CD14-positive monocyte (primary cell): ENCODE measurements at places on chromosomes 12 and 14.

- H3K36me3 ChIP-seq = no peaks in the 10 kb centered on the region
- H3K27me3 ChIP-seq = no peaks in the 10 kb centered on the region
- no peak for DNase-seq
- no peak overlapping the region for H3K27ac ChIP-seq
- no peak overlapping the region for H3K4me3 ChIP-seq
- H3K4me1 ChIP-seq = no peaks in the 10 kb centered on the region
Measured at GRCh38 chr12:40634517-40635131, 57.6 kb upstream of the CNTN1 start.

GRCh38 chr12:84508851-84509260 is 403.7 kb downstream of the SLC6A15 start:
- DNase-seq = no peak
- H3K36me3 ChIP-seq = no peaks in the 10 kb centered on the region
- H3K4me3 ChIP-seq = no peak overlapping the region

DNA sequence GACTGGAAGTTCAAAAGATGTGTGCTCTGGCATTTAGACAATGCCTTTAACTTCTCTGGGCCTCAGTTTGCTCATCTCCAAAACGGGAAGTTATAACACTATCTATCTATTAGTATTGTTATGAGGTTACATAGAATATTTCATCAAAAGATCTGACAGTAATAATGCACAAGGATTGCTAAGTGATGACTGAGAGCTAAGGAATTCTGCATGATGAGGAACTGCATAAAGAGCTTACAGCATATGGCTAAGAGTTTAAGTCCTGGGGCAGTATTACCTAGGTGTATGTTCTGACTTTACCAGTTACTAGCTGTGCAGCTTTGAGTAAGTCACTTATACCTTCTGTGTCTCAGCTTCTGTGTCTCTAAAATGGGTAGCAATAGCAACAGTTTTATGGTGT is 160.1 kb upstream of the TMPO start:
- H3K27me3 ChIP-seq = no peaks in the 10 kb centered on the region
- DNase-seq = no peak
- no peak overlapping the region for H3K4me3 ChIP-seq
- no peaks in the 10 kb centered on the region for H3K4me1 ChIP-seq
- H3K27ac ChIP-seq = no peak overlapping the region
- H3K36me3 ChIP-seq = no peaks in the 10 kb centered on the region

- no peak overlapping the region for H3K4me3 ChIP-seq
- no peak for DNase-seq
- H3K4me1 ChIP-seq = peaks cover 46% of the 10 kb centered on the region
- peaks cover 23% of the 10 kb centered on the region for H3K27me3 ChIP-seq
- peak overlapping the region; percentile 81 for H3K27ac ChIP-seq
Measured at GRCh38 chr14:103627073-103628025, 1.7 kb upstream of the KLC1 start.

DNA sequence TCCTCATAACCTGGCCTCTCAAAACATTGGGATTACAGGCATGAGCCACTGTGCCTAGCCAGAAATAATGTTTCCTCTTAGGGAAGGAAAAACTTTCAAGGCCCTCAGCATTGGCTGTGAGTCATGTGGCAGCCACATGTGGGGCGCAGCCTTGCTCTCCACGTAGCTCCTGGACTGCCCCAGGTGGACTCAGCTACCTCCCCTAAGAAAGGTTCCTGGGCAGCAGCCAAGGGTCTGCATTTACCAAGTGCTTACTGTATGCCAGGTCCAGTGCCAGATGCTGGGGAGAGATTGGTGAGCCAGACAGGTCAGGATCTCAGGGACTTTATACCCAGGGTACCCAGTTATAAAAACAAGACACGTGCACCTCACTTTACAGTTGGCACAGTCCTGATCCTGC is 3.7 kb upstream of the TRPV4 start:
- H3K4me3 ChIP-seq = no peak overlapping the region
- H3K27ac ChIP-seq = no peak overlapping the region
- DNase-seq = no peak
- H3K27me3 ChIP-seq = peaks cover 23% of the 10 kb centered on the region
- H3K4me1 ChIP-seq = peaks cover 34% of the 10 kb centered on the region

DNA sequence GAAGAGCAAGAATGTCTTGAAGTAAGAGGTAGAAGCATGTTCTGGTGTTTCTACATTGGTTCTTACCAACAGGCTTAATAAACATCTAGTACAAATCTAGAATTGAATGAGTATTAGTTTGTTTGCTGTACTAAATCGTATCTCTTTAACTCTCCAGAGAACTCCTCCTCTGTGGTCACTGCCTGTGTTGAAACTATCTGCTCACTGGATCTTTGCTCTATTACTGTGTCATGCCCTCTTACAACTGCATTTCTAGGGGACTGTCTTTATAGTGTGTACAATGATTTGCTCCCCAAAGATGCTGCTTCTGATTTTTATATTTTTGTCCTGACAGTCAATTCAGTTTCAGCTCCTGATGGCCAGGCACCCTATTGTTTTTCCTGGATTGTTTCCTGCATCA is 50.1 kb upstream of the E2F7 start:
- no peaks in the 10 kb centered on the region for H3K27me3 ChIP-seq
- DNase-seq = no peak
- H3K4me1 ChIP-seq = no peaks in the 10 kb centered on the region
- no peaks in the 10 kb centered on the region for H3K36me3 ChIP-seq
- H3K4me3 ChIP-seq = no peak overlapping the region
- no peak overlapping the region for H3K27ac ChIP-seq

DNA sequence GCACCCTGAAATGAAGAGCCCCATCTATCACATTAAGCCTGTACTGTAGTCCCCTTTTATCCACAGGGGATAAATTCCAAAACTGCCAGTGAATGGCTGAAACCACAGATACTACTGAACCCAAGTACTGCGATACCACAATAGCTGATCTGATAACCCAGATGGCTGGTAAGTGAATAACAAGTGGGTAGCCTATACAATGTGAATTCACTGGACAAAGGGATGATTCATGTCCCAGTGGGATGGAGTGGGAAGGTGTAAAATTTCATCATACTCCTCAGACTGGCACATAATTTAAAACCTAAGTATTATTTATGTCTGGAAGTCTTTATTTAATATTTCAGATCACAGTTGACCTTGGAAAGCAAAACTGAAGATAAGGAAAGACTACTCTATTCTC is 201.3 kb downstream of the GPHN start:
- DNase-seq = no peak
- H3K27me3 ChIP-seq = no peaks in the 10 kb centered on the region
- H3K4me1 ChIP-seq = no peaks in the 10 kb centered on the region
- no peak overlapping the region for H3K4me3 ChIP-seq

- no peaks in the 10 kb centered on the region for H3K27me3 ChIP-seq
- H3K4me1 ChIP-seq = no peaks in the 10 kb centered on the region
- no peak overlapping the region for H3K4me3 ChIP-seq
- no peak overlapping the region for H3K27ac ChIP-seq
- DNase-seq = no peak
Measured at GRCh38 chr12:88207921-88208620, 66.0 kb downstream of the TMTC3 start.

GRCh38 chr12:4153343-4153892 is 120.1 kb upstream of the CCND2 start:
- peaks cover 24% of the 10 kb centered on the region for H3K4me1 ChIP-seq
- peak; percentile 86 for DNase-seq
- H3K4me3 ChIP-seq = no peak overlapping the region
- peak overlapping the region; percentile 54 for H3K27ac ChIP-seq

- DNase-seq = no peak
- H3K36me3 ChIP-seq = no peaks in the 10 kb centered on the region
- peaks cover 20% of the 10 kb centered on the region for H3K4me1 ChIP-seq
- H3K27ac ChIP-seq = no peak overlapping the region
- H3K27me3 ChIP-seq = no peaks in the 10 kb centered on the region
Measured at GRCh38 chr12:50545786-50546185, 41.0 kb downstream of the DIP2B start.

GRCh38 chr14:54447231-54447692 is 6.1 kb upstream of the CNIH1 start:
- peak overlapping the region; percentile 81 for H3K27ac ChIP-seq
- peaks cover 72% of the 10 kb centered on the region for H3K4me1 ChIP-seq
- peak; percentile 94 for DNase-seq
- H3K27me3 ChIP-seq = no peaks in the 10 kb centered on the region
- no peaks in the 10 kb centered on the region for H3K36me3 ChIP-seq
- H3K4me3 ChIP-seq = peak overlapping the region; percentile 50

- no peak overlapping the region for H3K27ac ChIP-seq
- H3K4me3 ChIP-seq = no peak overlapping the region
- no peak for DNase-seq
Measured at GRCh38 chr12:5173511-5174011, 129.9 kb downstream of the KCNA5 start.
